ENCODE measurements at places on chromosomes 1 and 21.

DNA sequence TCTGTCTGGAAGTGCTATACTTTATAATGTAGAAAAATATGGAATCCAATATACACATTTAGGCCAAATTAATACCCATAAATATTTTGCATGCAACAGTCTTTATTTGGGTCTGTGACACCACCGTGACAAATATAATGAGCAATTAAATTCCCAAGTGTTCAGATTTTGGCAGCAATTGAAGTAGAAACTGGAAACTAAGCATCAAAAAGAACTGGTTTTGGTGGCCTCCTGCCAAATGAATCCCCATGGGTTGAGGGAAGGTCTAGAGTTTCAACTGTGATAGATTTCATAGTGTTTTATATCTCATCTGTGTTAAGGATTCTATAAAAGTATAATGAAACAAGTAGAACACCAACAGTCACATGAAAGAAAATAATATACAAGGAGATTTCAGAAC, 88.4 kb downstream of the DPYD start:
- DNase-seq = no peak

- DNase-seq = no peak
Measured at GRCh38 chr1:233459470-233459945, 132.0 kb downstream of the MAP3K21 start.

DNA sequence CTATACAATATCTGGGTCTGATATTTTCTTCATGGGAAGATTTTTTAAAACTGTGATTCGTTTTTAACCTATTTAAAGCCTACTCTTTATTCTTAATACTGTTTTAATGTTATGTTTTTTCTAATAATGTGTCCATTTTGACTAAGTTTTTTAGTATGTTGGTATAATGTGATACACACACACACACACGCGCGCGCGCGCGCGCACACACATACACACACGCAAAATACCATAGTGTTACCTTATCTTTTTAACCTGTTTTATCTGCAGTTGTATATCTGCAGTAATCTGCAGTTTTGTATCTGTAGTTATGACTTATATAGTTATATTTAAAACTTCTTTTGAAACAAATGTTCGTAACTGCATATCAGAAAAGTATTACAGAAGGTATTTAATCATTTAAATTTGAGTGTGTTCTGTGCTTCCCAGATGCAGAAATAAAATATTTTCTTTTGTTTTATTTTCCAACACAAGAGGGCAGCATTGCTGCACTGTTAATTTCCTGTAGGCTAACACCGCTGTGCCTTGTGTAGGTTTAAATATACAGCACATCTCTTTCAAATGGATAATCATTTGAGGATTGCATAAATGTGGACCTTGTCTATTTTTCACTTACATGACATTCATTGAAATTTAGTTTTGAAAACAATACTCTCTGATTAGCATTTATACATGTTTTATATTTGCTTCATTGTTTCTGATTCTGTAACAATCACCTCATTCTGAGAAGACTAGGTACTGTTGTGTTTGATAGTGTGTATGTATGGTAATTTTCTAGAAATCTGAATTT, 166.1 kb downstream of the PDE4B start:
- DNase-seq = no peak

- no peak for DNase-seq
Measured at GRCh38 chr1:200753650-200754198, 15.0 kb downstream of the CAMSAP2 start.

DNA sequence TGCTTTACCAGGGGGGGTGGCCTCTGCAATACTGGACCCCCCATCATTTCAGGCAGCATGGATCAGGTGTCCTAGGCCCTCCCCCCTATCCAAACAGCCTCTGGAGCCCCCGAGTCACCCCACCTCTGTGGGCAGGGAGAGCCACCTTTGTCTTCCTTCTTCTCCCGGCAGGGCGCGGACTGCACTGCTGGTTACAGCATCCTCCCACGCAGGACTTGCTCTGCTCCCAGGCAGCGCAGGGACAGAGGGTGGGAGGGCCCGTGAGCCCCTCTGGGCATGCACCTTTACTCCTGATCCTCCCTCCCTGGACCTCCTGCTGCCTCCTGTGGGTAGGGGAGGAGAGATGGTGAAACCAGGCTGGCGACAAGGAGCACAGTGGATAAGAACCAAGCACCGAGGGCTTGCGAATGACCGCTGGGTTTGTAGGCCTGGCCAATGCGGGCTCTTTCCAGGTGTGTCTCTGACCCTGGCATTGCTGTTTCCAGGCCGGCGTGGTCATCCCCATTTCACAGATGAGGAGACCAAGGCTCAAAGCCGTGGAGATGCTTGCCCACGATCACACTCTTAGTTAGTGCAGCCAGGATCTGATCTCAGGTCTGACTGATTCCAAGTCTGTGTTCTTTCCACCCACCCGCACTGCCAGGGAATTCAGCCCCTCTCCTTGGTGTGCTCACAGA, 73.6 kb upstream of the TARDBP start:
- DNase-seq = no peak

GRCh38 chr1:159229896-159230295, 25.2 kb downstream of the ACKR1 start:
- DNase-seq = no peak

DNA sequence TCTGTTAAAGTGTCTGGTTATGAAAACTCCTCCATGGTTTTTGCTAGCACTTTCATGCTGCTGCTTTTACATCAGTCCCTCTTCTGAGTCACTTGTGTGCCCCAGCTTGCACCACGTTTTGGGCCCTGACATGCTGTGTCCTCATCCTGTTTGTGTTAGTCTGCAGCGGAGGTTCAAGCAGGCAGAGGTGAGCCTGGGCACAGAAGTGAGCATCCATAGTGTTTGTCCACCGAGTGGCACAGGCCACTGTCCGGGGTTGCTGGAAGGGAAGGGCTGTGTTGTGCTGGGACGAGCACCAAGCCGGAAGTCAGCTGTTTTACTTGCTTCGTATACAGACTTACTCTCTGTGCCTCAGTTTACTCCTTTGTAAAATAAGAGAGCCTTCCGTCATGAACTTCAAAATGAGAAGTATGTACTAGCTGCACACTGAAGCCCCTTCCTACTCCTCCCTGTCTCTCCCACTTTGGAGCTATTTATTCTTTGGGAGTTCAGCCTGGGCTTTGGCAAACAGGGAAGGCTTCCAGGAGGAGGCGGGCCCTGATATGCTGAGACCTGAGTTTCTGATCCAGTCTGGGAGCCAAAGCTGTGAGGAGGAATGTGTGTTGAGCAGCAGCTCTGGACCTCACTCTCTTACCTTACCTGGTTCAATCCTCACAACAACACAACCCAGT, 10.7 kb upstream of the LAPTM5 start:
- no peak for DNase-seq

DNA sequence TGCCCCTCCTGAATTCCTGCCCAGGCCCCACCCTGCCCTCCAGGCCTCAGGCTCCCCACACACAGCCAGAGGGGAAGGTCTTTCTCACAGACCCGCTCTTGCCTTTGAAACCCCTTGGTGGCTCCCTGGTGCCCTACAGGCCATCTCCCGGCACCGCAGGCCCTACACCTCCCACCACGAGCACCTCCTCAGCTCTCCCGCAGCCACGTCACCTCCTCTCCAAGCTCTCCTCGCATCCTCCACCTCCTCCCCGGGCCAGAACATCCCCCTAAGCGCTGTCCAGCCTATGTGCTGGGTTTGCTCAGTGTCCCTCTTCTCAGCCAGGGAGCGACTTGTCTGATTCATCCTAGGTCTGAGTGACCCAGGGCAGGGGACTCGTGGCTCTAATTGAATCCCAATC, 66.4 kb downstream of the DMRTB1 start:
- DNase-seq = no peak

GRCh38 chr1:203331224-203331623, 19.7 kb downstream of the FMOD start:
- DNase-seq = no peak

DNA sequence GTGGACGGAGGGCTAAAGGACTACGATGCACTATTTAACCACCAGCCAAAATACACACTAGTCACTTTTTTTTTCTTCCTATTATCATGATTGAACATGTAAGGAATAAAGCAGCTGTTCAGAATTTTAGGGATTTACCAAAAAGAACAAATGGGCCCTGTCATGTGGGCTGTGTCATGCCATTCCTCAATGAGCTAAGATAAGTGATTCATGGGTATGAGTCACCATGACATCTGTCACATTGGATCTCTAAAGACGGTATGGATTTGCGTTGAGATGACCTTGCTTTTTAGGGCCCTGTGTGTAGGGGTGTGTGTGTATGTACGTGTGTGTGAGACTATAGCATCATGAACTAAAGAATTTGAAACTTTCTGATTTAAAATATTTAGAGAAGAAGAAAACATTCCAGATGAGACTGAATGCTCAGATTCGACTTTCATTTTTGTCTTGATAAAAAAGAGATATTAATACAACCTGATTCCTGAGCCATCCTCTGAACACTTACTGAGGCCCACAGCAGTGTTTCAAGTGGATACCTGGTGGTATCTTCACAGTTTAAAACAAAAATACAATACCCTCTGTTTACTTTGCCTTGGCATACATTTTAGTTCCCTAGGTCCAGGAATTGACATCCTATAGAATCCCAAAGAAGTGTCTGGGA, 246.1 kb upstream of the DUSP10 start:
- no peak for DNase-seq

- no peak for DNase-seq
Measured at GRCh38 chr1:204313675-204314074, 46.1 kb downstream of the PLEKHA6 start.

DNA sequence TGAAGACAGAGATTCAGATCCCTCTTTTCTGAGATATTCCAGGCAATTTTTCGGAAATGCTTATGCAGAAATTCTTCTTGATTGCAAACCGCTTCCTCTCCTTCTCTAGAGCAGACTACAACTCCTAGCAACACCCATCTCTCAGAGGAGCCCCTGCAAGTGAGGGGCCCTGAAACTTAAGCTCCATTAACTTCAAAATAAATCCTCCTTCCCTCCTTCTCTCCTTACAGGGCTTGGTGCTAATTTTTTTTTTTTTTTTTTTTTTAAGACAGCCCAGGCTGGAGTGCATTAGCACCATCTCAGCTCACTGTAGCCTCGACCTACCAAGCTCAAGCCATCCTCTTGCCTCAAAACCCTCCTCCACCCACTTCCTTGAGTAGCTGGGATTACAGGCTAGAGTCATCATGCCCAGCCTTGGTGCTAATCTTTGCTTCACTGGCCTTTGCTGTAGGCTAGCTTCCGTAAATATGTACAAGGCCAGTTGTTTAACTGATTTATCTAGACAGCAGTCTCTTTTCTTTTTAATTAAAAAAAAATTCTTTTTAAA, 30.2 kb upstream of the SFPQ start:
- DNase-seq = no peak

GRCh38 chr1:22050330-22050729, 2.2 kb upstream of the CDC42 start:
- DNase-seq = no peak

GRCh38 chr1:6743189-6744101, 41.8 kb upstream of the CAMTA1 start:
- DNase-seq = no peak

- DNase-seq = no peak
Measured at GRCh38 chr1:198788561-198789064, 149.8 kb downstream of the PTPRC start.

- DNase-seq = no peak
Measured at GRCh38 chr21:33078907-33079582, 9.1 kb downstream of the OLIG1 start.

DNA sequence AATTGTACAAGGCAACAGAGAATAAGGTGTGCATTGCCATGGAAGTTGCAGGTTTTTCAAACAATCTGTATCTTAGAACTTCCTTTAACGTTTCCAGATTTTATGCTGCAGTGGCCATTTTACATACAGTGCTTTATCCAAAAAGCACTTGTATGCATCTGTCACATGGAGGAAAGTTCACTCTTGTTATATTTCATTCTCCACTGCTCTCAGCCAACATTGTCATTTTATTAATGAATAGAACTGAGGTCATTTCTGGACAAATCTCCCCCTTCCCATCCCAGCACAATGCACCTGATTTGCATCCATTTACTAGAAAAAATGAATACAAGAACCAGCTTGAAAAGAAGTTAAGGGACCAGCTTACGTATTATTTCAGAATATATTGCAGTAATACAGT, 342.0 kb downstream of the USP25 start:
- no peak for DNase-seq

DNA sequence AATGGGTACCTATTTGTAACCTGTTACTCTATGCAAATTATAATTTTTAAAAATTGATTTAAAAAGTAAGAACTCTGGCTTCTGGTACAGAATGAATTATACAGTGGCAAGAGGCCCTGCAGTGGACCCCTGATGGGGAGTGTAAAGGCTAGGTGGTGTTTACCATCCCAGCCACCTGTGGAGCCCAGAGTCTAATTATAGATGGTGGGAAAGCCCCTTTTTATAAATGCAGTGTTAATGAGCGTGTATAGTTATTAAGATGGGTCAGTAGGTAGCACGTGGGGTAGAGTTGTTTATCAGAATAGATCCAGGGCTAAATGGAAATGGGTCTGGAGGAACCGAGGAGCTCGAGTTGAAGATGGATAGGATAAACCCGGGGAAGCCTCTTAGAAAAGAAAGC, 13.9 kb upstream of the PRELP start:
- no peak for DNase-seq

DNA sequence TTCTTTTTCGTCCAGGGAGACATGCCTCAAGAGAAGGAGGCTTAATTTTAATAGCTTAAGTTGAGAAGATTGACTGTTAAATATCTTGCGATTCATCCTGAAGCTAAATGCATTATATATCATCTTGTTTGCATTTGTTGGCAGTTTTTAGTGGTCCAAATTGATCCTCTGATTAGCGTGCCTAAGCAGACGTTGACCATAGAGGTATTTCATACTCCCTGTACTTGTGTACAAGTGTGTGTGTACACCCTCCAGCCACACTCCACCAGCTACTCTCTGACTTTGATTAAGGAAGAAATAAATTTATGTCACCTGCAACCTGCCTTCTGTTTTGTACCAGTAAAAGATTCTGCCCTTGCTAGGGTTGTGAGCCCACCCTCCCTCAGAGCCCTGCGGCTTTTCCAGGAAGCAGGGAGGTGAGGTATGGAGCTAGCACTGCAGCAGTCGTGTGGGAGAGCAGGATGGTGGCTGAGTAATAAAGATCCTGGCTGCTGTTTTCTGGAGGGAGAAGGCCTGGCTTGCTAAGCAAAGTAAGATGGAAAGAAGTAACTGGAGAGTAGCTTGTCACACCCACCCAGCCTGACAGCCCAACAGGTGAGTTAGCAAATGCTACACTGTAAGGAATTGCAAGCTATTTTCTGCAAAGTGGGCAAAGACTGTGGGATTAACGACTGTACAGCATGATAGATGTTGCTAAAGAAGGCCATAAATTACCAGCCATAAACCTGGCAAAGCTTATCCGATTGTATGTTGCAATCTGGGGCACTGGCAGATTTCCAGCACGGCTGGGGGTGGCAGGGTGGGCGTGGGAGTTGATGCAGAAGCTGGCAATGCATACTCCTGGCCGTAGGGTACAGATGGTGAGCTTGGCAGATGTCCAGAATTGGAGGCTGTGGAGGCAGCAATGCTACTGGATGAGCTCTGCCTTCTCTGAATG, 170.2 kb downstream of the TNR start:
- DNase-seq = no peak
